ENCODE measurements at places on chromosomes 16 and 17.

- DNase-seq = peak; percentile 60
These were observed 94.2 kb downstream of the NTN1 start for GRCh38 chr17:9115214-9116191.

- DNase-seq = no peak
These were observed 96.6 kb upstream of the CACNG5 start for GRCh38 chr17:66738301-66738700.

GRCh38 chr16:52863000-52863399 lies 189.7 kb downstream of the CHD9NB start:
- no peak for DNase-seq

- no peak for DNase-seq
These were observed 50.7 kb downstream of the TOX3 start for GRCh38 chr16:52496051-52496876.

DNA sequence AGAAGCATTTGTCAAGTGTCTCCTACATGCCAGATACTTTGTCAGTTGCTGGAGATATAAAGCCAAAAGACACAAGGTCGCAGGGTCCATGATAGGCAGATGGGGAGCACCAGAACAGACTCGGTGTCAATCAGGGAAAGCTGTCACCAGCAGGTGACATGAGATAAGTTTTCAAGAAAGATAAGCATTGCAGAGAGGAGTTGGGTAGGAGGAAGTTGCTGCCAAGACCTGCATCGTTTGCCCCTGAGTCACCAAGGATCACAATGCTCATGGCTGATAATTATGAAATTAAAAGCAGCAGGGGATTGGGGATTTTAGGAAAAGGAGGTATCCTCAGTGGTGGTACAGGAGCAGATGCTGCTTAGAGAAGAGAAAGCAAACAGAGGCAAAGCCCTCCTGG lies 551.1 kb upstream of the CDH11 start:
- no peak for DNase-seq

DNA sequence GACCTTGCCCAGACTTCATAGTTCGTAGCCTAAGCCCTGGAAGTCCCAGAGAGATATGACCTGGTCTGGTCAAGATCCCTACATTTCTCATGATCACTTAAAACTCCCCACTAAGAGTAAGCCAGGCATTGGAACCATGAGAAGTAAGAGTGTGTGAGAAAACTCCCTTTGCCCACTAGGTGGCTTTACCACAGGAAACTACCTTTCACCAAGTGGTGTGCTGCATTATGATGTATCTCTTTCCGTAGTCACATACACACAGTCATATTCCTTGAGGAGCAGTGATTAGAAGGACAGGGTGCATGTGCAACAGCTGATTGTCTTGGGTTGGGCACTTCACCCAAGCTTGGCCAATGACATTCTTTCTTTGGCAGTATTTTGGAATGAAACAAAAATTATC lies 639.3 kb downstream of the KCNJ2 start:
- no peak for DNase-seq

GRCh38 chr16:86988920-86989696 lies 328.1 kb downstream of the C16orf95 start:
- no peak for DNase-seq

DNA sequence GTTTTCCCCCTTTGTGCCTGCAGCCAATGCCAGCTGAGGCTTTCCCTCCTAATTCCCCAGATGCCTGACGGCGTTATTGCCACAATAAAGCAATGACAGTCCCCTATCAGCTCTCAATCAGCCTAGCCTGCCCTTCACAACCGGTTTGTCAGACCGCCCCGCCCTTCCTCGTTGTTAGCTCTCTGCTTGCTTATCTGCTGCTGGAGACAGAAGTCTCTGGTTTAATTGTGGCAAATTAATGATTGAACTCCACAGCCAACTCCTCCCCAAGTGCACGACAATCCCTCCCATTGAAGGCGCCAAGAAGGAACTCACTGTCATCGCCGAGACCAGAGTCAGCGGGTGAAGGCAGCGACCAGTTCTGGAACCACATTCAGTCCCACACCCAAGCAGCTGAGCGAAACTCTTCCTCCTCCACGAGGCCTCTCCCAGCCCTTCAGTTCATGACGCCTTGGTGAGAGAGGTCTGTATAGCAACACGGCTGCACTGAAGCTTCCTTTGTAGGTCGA lies 474.4 kb downstream of the SLC39A11 start:
- DNase-seq = peak; percentile 10

DNA sequence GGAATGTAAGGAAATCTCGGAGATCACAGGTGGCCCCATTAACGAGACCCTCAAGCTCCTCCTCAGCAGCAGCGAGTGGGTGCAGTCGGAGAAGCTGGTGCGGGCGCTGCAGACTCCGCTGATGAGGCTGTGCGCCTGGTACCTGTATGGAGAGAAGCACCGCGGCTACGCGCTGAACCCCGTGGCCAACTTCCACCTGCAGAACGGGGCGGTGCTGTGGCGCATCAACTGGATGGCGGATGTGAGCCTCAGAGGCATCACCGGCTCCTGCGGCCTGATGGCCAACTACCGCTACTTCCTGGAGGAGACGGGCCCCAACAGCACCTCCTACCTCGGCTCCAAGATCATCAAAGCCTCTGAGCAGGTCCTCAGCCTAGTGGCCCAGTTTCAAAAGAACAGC lies 16.2 kb downstream of the MLYCD start:
- DNase-seq = no peak

GRCh38 chr17:44287651-44288050 lies 19.7 kb upstream of the SLC4A1 start:
- DNase-seq = no peak

DNA sequence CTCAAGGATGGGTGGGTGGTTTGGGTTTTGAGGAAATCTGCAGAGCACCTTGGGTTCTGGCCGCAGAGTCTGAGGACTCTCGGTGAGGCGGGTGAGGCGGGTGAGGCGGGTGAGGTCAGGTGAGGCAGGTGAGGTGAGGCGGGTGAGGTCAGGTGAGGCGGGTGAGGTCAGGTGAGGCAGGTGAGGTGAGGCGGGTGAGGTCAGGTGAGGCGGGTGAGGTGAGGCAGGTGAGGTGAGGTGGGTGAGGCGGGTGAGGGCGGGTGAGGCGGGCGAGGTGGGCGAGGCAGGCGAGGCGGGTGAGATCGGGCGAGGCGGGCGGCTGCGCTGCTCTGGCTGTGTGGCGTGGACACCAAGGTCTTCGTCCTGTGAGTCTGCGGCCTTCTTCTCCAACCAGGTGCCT lies 24.1 kb upstream of the RPL13 start:
- DNase-seq = no peak

DNA sequence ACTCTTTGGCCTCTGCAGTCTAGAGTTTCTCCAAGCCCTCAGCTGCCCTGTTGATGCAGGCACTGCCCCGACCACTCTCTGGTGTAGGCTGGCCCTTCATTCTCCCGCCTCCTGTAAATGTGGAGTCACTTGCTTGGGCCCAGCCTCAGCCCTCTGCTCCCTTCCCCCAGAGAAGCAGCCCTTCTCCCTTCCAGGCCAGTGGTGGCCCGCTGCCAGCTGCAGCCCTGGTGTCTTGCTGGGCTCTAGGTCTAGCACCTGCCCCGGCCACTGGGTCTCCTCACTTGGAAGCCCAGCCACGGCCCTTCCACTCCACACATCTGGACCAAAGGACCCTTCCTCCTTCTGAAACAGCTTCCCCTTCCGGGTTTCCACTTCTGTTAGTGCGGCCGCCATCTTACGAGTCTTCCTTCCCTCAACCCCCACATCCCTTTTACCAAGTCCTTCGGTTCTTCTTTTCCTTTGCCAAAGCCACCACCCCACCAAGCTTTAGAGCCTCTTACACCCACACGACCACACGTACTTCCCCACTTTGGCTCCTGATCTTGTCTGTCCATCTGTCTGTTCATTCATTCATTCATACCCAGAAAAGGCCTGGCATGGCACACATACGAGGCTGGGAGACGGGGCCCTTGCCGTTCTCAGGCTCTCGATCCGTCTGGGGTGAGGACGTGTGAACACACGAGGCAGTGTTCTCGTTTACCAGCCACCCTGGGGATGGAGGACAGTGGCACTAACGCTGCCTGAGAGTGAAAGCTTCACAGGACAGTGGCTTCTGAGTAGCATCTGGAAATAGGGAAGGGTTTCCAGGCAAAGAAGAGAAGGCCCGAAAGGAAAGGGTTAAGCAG lies 68.0 kb downstream of the ABR start:
- DNase-seq = no peak

GRCh38 chr16:16021988-16022682 lies 72.7 kb downstream of the ABCC1 start:
- no peak for DNase-seq
